ENCODE measurements at places on chromosomes 5 and 9.

DNA sequence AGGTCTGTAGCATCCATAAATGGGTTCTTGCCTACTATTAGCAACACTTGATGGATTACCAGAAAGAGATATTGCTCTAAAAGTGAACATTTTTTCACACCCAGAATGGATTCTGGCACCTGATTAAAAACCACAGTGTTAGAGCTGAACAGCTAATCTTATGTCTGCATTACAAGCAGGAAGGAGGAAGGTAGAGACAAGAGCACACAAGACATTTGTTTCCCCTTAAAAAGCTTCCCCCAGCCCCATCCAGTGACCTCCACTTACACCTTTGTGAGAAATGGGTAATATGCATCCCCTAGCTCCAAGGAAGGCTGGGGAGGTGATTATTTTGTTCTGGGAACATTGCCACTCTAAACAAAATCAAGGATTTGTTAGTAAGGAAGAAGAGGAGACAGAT lies 12.0 kb upstream of the TRIM36 start:
- DNase-seq = no peak

DNA sequence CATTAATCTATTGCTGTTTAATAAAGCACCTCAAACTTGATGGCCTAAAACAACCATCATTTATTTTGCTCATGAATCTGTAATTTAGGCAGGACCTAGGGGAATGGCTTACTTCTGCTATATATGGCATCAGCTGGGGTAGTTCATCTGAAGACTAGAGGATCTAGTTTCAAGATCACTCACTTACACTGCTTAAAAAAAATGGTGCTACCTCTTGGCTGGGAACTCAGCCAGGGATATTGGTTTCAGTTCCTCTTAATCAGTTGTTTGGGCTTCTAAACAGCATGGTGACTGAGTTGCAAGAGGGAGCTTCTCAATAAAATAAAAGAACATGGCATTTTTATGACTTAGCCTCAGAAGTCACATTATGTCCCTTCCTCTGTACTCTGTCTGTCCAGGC lies 142.0 kb downstream of the FAM114A2 start:
- no peak for DNase-seq

DNA sequence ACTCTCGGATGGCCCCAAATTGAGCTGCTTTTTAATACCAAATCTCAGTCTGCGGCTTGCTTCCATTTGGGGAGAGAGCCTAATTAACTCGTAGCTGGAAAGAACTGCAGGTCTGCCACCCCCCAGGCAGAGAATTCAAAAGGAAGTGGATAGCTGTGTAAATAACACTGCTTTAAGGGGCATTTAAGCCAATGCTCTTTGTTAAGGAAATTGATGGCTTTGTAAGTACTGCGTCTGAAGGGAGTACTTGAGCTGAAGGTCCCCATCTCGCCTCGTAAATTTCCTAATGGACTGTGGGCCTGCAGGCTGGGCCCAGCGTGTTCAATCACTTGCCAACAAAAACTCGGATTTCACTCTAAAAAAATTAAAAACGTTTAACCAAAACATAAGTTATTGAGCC lies 132.7 kb downstream of the PAPPA start:
- no peak for DNase-seq

DNA sequence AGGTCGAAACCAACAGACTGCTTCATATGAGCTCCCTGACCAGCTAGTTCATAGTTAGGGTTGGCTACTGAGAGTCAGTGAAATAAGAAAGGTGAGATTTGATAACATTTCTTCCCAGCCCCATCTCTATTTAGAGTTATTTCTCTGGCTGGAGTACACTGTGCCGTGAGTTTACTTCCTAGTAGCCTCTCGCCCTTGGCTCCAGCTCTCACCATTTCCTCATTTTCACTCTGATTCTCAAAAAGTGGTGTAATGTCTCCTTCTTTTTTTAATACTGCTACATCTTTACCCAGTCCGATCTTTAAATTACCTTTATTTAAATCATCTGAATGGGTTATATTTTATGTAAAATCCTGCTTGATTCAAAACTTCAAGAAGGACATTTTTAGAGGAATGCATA lies 100.4 kb upstream of the FAM174A start:
- DNase-seq = no peak

Measured in stimulated activated CD4-positive, alpha-beta T cell treated with anti-CD3 and anti-CD28 coated beads, Interleukin-1b, Interleukin-23, amount 100 ng/mL, for 1 hour (primary cell).